T-helper 1 cell (primary cell): ENCODE measurements at places on chromosomes 7 and 10.

DNA sequence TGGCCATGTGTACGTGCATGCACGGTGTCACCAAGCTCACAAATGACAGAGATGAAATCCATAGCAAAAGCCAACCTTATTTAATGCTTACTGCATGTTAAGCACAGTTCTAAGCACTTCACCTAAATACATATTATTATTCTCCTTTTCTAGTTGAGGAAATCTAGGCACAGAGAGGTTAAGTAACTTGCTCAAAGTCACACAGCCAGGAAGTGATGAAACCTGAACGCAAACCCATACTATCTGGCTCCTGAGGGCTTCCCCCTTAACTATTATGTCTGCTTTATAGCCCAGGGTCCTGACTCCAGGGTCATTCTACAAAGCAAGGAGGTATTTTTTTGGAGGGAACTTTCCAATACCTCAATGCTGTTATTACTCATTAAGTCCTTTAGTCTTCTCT lies 61.7 kb downstream of the GAD2 start:
- DNase-seq, result no peak

DNA sequence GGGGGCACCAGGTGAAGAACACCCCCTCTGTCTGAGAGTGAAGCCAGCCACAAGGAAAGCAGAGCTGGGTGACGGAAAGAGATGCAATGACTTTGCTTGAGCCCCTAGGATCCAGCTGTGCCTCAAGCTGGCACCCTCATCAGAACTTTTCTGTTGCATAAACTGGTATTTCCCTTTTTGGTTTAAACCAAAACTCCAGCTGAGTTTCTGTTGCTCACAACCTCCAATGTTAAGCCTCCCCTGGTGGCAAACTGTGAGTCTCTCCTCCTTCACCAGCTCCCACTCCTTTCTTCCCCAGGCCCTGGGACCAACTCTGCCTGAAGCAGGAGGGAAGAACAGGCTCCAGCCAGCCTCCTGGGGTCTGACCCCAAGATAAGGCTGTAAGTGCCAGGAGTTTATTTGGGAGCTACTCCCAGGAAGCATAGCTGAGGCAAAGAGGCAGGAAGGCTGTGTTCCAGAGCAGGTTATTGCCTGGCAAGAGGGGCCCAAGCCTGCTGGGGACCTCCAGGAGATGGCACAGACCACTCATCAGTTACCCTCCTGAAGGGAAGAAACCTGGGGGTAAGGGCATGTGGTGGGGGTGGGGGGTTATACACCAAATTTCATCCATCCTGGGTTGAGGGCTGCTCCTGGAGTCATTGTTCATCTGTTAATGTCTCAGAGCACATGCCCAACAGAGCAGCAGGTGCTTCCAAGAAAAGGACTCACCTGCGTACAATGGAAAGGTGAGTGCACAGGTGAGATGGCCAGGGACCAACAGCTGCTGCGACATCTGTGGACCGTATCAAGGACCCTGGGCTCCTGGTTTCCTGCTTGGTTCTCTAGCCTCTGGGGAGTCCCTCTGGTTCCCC lies 73.3 kb upstream of the NANOS1 start:
- DNase-seq, result no peak

- DNase-seq, result no peak
Measured at GRCh38 chr7:79523436-79523835, 70.0 kb upstream of the MAGI2 start.

DNA sequence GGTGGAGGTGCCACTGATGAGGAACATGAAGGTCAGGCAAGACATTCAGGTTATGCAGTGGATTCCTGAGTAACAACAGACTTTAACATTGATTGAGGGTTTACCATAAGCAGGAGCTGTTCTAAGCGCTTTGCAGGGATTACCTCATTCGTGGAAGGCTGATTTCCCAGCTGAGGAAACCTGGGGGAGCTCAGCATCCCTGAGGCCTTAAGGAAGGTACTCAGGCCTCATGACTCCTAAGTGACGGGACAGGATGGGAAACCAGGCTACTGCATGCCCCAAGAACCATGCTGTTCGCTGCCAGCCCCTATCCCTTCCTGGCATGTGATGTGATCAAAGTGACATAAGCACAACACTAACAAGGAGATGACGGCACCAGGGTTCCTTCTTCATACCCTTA lies 143.6 kb upstream of the NFE2L3 start:
- DNase-seq, result no peak

- DNase-seq, result no peak
Measured at GRCh38 chr7:76069238-76069638, 21.3 kb downstream of the MDH2 start.

DNA sequence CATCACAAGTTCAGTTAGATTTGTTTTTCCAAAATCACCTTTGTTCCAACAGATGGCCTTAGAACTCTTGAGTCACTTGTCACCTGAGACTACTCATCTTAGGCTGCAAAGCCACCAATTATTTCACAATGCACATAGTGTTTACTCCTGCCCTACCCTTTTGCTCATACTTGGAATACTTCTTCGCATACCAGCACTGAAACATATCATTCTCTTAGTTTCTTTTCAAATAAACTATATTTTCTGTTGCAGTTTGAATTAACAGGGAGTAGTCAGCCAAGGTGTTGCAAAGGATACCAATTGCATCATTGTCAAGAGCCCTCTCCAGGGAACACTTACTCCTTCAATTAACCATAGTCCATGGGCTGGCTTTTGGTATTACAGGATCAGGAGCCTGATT lies 71.0 kb downstream of the CASD1 start:
- DNase-seq, result no peak

GRCh38 chr7:100166317-100166940 lies 2.0 kb downstream of the GAL3ST4 start:
- DNase-seq, result no peak

- no peak for DNase-seq
Measured at GRCh38 chr10:112811741-112812551, 138.1 kb upstream of the TCF7L2 start.

GRCh38 chr7:91872928-91873327 lies 7.6 kb downstream of the MTERF1 start:
- DNase-seq, result no peak

- DNase-seq, result no peak
Measured at GRCh38 chr7:20991544-20991943, 204.9 kb upstream of the SP8 start.

- no peak for DNase-seq
Measured at GRCh38 chr7:133693281-133693680, 433.9 kb upstream of the LRGUK start.

DNA sequence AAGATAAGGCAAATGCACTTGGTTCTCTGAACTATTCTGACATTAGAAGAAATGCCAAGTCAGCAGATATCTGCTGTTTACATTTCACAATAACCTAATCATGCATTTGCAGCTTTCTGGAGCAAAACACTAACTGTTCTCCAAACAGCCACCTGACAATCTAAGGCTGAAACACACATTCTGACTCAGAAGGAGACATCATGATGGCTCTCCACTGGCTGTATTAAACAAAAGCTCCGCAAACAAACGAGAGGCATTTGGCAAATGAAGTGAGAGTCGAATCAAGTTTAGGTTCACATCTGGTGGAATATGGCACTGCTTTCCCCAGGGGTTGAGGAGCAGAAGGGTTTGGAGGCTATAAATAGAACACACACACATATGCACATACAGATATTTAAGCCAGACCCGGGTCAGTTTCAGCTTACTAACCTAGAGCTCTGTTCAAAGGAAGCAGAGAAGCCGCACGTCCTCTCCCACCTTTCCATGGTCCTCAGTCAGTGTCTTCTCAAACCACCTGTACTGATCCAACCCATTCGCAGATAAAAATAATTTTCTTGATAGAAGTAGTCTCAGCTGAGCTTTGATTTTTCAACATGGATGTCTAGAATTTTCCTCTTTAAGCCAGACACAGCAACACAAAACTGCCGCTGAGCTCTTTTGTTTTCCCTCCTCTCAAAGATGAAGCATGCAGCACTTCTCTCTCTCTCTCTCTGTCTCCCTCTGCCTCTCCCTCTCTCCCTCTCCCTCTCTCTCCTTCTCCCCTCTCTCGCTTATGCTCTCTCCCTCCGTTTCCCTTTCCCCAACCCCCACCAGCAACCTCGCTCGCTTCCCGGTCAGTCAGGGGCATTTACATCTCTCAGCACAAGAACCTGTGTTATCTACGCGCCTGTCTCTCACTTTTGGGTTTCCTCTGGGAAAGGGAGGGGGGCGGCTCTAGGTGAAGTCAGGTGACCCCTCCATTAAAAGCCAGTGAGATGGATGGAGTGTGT lies 682.8 kb downstream of the MAGI2 start:
- no peak for DNase-seq

DNA sequence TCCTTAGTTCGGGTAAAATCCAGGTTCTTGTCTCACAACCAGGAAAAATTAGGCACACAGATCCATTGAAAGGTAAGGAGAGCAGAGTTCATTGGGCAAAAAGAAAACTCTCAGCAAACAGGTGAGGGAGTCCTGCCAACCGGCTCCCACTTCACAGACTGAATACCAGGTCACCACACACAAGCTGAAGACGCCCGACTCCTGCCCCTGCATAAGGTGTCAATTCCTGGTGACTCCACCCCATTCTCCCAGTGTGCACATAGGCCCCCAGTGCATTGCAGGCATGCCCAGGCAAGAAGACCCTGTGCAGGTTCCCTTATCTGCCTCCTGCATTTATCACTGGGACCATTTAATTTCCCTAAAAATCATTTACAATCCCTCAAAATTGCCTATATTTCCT lies 354.6 kb downstream of the LRRTM3 start:
- DNase-seq, result no peak

GRCh38 chr7:97372882-97373281 lies 255.4 kb downstream of the SDHAF3 start:
- DNase-seq, result no peak

- no peak for DNase-seq
Measured at GRCh38 chr10:8063935-8064334, 9.4 kb downstream of the GATA3 start.

- DNase-seq, result no peak
Measured at GRCh38 chr7:148547951-148548350, 42.6 kb upstream of the C7orf33 start.

GRCh38 chr7:151349507-151349853 lies 7.9 kb downstream of the NUB1 start:
- DNase-seq, result no peak

DNA sequence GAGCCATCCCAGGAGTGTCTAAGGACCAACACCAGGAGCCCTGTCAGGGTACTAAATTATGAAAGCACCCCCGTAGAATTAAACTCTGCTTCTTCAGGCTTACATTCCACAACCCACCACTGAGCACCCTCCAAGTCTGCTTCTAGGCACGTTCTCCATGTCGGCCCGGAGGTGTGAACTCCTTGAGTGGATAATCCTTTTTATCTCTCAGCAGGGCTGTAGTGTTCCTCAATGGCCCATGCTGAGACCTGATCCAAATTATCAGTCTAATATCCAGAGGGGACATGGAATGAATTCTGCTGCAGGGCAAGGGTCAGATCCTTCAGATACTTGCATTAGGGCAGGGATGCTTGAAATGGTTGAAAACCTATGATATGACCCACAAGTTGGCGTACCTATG lies 55.9 kb upstream of the TARP start:
- DNase-seq, result no peak

DNA sequence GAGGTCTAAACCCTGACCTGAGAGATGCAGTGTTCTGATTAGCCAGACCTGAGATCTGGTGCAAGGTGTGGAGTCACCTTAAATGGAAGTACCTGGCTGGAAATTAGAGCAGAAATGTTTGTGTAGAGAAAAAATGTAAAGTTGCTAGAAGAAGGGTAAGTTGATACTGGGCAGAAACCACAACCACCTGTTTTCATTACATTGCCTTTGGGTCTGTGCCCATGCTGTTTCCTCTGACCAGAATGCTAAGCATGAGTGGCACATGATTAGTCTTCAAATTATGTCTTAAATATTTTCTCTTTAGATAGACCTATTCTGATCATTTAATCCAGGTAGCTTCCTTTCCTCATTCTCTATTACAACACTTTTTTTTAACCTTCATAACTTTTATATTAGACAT lies 69.0 kb downstream of the CASD1 start:
- no peak for DNase-seq

- DNase-seq, result no peak
Measured at GRCh38 chr10:126423732-126424491, 35.6 kb upstream of the ADAM12 start.

DNA sequence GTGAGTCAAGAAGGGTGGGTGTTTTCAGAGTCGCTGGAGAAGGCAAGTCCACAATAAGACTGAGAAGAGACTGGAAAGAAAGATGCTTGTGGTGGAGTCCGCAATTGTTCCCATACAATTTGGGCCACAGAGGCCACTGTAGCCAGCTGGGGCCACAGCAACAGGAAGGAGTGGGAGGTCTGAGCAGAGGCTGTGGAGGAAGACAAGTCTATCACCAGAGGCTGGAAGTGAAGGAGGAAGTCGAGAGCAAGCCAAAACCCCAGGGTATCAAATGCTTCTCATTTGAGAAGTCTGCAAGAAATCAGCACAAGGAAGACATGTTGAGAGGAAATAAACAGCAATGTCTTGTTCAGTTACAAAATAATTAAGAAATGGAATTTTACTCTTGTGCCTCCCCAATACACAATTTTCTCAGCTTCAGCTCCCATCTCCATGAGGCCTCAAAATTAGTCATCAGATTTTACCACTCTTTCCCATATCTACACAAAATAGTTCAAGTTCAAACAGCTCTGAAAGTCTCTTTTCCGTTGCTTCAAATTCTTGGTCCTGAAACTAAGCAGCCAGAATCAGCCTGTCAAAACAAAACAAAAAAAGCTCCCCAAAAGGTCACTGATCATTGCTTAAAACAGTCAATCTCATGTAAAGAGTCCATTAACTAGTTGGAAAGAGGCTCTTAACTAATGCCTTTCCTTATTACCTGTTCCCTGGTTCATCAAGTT lies 31.6 kb downstream of the SLC16A12 start:
- no peak for DNase-seq

DNA sequence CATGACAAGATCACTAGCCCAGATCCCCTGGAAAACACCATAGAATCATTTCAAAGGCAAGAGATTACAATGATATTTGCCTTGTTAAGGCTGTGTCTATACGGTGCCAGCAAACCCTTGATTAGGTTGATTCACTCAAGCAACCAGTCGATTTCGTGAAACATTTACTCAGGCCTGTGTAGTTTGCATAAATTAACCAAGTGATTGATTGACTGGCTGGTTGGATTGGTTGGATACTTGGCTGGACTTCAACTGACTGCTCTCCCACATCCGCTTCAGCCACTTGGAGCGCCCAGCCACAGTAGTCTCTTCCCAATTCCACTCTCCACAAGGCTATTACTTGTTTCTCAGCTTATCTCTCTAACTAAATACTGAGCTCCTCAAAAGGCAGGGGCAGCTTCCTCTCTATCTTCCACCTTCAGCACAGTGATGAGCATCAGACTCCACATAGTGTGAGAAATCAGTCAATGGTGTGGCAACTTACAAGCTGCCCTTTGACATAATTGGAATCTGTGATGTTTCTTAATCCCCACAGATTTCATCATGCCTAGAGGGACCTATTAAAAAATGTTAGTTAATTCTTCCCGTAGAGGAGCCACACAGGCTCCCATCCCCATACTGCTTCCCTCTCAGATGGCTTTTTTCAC lies 217.4 kb downstream of the GRM8 start:
- no peak for DNase-seq

DNA sequence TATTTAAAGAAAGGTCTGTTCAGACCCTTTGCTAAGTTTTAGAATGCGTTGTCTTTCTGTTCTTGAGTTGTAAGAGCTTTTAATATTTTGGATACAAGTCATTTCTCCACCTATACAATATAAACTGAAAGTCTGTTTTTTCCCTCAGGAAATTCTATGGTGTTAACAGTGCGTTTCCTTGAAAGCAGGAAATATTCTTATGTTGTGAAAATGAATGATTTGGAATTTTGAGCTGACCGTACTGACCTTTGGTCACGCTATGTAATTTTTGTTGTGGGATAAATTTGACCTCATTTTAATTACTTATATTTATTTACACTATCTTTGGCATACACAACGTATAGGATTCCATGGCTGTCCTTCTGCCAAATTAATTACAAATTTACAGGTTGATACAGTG lies 43.5 kb downstream of the PUS7 start:
- no peak for DNase-seq

GRCh38 chr10:94989192-94989591 lies 50.7 kb downstream of the CYP2C9 start:
- DNase-seq, result no peak
